Activated CD8-positive, alpha-beta T cell treated with anti-CD3 and anti-CD28 coated beads, Interleukin-2, amount 10 ng/mL, durations not matched to agents 7 days and 5 days (primary cell): ENCODE measurements at places on chromosomes 5 and 9.

GRCh38 chr5:155844542-155844941, 482.4 kb upstream of the SGCD start:
- DNase-seq = no peak

- no peak for DNase-seq
Observed at GRCh38 chr5:125526966-125527365, 780.5 kb upstream of the ZNF608 start.

GRCh38 chr5:73363911-73364730, 84.5 kb downstream of the FOXD1 start:
- no peak for DNase-seq

- no peak for DNase-seq
Observed at GRCh38 chr9:77805810-77806209, 157.7 kb upstream of the GNA14 start.

GRCh38 chr5:36876965-36877666, 547 bp downstream of the NIPBL start:
- DNase-seq = peak; percentile 63

GRCh38 chr5:80755626-80756025, 100.8 kb upstream of the DHFR start:
- DNase-seq = peak; percentile 62

- DNase-seq = no peak
Observed at GRCh38 chr5:154478224-154478565, at the start of gene HAND1. HAND1 (minus strand) TSS chr5:154478227; CDS start chr5:154478008, 219 bp downstream.

GRCh38 chr9:84620338-84620737, 49.2 kb upstream of the NTRK2 start:
- no peak for DNase-seq

DNA sequence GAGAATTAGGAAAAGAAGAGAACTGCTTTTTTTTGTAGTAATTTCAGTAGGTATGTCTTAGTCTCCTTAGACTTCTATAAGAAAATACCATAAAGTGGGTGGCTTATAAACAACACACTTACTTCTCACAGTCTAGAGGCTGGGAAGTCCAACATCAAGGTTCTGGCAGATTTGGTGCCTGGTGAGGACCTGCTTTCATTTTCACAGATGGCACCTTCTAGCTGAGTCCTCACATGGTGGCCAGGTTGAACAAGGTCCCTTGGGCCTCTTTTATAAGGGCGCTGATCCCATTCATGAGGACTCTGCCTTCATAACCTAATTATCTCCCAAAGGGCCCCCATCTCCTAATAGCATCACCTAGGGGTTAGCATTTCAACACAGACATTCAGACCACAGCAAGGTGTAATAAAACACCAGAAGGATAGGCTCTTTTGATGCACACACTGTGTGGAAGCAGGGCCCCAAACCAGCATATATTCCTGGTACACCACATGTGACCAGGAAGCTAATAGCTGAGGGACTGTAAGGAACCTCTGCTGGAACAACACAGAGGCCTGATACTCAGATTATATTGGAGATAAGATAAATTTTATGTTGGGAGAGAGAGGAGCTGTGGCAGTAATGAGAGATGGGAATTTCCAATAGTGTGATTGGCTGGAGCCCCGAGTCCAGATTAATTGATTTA, 384.9 kb downstream of the RAB3C start:
- DNase-seq = no peak

GRCh38 chr9:97511655-97512427, 10.4 kb downstream of the TMOD1 start:
- no peak for DNase-seq

DNA sequence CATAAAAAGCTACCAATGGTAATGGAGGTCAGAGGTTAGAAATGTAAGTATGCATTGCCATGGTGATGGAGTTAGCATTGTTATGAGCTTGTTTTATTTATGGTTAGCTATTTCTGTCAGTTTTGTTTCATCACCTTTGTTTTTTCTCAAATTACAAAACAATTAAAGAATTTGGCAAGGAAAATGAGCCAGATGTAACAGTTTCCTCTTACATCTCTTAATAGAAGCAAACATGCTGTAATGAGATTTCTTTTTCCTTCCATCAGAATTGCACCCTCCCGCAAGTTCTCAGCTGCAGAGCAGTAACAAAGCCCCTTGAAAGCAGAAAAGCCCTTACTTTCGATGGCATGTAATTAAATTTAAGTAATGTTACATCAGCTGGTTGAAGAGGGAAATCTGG, 233.0 kb downstream of the SGCD start:
- no peak for DNase-seq

DNA sequence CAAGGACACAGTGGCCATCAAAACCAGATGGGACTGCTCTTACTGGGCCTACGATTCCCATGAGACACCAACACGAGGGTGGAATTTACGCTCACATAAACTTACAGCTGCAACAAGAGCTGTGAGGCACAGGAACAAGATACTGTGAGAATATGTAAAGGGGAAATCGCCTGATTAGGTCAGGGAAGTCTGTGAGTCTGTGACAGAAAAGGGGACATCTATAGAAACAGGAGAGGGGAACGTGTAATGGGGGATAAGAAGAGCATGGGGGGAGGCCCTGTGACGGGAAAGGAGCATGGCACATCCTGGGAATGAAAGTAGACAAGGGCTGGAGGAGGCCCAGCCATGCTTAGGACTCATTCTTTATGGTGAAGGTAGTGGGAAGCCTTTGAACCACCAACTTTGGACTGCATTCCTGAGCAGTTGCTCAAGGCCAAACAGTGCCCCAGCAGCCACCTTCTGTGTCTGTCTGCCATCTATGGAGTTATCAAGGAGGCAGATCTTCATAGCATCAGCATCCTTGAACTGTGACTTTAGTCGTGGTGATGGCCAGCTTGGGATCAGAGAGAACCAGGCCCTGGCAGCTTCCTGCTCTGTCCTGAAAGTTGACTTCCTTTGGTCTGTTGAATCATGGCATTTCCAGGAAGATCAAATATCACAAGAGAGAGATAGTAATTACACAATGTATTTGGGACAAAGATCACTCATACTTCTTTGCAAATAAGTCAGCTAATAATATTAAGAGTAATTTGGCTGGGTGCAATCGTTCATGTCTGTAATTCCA, 87.9 kb upstream of the FAM169A start:
- no peak for DNase-seq

DNA sequence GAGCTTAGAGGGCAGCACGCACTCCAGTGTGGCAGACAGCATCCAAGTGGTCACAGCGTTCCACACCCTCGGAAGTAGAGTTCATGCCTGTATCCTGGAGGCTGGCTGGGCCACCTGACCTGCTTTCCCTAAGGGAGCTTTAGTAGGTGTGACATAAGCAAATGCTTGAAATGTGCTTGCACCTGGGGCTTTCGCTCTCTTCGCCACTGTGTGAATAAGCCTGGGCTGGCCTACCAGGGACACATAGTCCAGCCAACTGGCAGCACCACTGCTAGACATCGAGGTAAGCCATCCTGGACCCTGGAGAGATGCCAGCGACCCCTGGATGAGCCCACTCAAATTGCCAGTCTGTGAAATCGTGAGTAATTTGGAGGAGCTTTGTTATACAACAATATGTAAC, 24.9 kb upstream of the IRX4 start:
- DNase-seq = no peak

GRCh38 chr9:31776471-31776870, 608.0 kb upstream of the ACO1 start:
- no peak for DNase-seq

- DNase-seq = no peak
Observed at GRCh38 chr5:170149206-170149515, 43.5 kb downstream of the FOXI1 start.

- no peak for DNase-seq
Observed at GRCh38 chr9:16090907-16091629, 538.2 kb downstream of the CCDC171 start.

GRCh38 chr9:130396581-130396980, 48.2 kb upstream of the ASS1 start:
- DNase-seq = no peak

- no peak for DNase-seq
Observed at GRCh38 chr9:126628969-126629674, 15.4 kb downstream of the LMX1B start.

DNA sequence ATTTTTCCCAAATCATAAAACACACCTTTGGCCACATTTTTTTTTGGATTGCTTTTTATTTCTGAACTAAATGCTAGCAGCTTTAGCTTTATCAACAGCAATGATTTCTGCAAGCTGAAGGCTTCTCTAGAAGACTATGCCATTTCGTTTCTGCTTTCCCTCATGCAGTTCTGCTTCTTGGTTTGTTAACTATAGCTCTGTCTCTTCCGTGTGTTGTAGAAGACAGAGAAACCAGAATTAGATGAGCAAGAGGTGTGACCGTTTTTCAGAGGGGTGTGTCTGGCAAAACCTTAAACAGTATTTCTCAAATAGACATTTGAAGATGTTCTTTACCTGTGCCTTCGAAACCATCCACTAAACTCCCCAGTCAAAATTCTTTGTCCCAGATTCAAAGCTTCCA, 131.5 kb downstream of the ZNF462 start:
- DNase-seq = no peak

- DNase-seq = peak; percentile 18
Observed at GRCh38 chr5:135396459-135397055, 2.5 kb downstream of the MACROH2A1 start.

- no peak for DNase-seq
Observed at GRCh38 chr9:117278020-117278419, 136.8 kb downstream of the ASTN2 start.

DNA sequence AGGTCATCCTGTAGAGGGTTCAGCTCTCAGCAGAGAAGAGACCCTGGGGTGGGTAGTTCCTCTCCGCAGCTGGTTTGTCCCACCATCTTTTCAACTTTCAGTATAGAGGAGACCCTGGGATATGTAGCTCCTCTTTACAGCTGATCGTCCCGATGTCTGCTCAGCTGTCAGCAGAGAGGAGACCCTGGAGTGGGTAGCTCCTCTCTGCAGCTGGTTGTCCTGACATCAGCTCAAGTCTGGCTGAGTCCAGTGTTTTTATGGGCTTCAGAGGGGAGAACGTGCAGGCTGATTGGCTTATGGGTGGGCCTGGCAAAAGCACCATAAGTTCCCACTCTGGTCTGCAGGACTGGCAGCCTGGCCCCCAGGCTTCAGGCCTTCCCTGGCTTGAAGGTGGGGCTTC, 80.8 kb downstream of the NLN start:
- no peak for DNase-seq

DNA sequence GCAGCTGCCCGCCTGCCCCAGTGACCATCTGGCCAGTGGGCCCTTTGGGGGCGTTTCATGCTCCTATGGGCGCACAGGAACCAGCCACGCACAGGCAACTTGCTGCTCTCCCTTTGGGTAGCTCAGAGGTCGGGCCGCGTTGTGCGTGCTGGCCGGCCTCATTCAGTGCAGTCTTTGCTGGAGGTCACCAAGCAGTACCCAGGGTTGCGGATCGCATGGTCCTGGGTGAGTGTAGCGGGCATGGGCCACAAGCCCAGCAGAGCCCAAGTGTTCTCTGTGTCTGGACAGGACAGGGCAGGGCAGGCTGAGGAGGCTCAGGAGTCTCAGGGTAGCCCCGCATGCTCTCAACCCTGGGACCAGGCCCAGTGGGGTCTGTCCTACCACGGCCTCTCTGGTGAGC, 9.9 kb upstream of the MRNIP start:
- no peak for DNase-seq

DNA sequence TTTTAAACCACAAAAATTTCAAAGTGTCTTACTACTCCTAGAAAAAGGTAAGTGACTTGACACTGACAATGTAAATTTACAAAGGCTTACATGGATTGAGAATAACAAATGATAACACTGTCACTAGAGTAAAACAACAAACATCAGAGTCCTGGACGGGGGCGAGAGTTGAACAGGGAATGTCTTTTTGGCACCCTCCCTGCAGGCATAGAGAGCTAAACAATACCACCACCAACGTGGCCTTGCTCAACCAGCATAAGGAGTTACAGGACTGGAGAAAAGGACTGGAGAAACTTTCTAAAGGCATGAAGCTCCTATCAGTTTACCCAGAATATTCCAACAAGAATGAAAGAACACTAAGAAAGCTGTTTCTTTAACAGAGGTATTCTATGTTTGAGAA, 55.3 kb downstream of the PTBP3 start:
- no peak for DNase-seq

DNA sequence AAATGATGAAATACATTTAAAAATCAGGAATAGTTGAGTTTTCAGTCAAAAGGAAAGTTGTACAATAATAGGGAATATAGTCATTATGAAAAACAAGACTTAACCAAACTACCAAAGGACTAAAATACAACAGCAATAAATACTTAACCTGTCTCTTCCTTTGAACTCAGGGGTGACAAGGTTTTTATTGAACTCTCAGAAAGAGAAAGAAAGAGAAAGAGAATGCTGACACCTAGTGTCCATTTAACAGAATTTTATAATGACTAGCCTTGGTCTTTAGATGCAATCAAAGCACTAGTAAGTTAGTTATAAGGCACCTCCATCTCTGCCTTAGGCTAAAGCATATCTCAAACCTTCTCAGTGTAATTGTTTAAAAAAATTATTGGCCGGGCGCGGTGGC, 47.5 kb downstream of the UIMC1 start:
- DNase-seq = no peak

DNA sequence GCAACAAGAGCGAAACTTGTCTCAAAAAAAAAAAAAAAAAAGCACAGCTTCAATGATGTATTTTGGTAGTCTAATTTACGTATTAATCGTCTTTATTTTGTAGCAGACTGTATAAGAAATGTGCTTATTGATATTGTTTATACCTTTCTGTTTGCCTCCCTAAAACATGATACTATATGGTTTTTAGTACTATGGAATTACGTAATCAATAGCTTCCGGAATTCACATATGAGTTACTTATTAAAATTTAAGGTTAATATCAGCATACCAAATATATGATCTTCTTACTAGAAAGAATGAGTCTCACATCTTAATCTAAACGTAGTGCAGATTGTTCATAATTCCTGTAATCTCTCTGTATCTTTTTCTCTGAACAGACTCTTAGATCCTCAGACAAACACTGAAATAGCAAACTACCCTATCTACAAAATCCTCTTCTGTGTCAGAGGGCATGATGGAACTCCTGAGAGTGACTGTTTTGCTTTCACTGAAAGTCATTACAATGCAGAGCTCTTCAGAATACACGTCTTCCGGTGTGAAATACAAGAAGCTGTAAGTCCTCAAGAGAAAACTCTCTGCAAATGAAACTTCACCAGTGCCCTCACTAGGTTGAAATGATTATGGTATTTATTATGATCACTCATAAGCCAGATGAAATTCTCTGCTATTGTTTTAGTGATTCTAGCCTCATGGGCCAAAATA, 44.4 kb upstream of the GPR21 start:
- DNase-seq = no peak

GRCh38 chr5:8641786-8642505, 773.0 kb downstream of the MTRR start:
- DNase-seq = no peak

- DNase-seq = no peak
Observed at GRCh38 chr5:181176254-181176952, 28.6 kb downstream of the TRIM7 start.

- no peak for DNase-seq
Observed at GRCh38 chr5:97167435-97167834, 15.6 kb downstream of the RIOK2 start.
